ENCODE measurements at places on chromosomes 11 and 22.

GRCh38 chr22:27771637-27772036 is 29.9 kb downstream of the MN1 start:
- no peak for DNase-seq

DNA sequence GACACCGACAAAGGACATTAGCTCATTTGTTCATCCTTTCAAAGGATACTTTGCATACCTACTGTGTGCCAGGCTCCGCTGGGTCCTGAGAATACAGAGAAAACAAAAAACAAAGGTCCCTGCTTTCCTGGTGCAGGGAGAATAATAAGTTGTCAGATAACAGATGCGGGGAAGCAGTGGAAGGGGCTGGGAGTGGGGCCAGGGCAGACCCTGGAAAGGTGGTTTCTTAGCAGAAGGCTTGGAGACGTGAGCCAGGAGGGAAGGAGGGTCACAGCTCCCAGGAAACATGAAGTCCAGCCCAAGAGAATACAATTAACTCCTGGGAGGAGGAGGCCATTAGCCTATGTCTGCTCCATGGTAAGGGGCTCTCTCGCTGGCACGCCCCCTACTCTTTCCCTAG is 9.8 kb upstream of the ANO1 start:
- no peak for DNase-seq

GRCh38 chr11:33443684-33444083 is 186.5 kb downstream of the HIPK3 start:
- no peak for DNase-seq

- DNase-seq, result no peak
These were observed 25.6 kb downstream of the PGA5 start for GRCh38 chr11:61266602-61267001.

GRCh38 chr22:21626735-21627469 is 2.9 kb downstream of the YDJC start:
- no peak for DNase-seq

DNA sequence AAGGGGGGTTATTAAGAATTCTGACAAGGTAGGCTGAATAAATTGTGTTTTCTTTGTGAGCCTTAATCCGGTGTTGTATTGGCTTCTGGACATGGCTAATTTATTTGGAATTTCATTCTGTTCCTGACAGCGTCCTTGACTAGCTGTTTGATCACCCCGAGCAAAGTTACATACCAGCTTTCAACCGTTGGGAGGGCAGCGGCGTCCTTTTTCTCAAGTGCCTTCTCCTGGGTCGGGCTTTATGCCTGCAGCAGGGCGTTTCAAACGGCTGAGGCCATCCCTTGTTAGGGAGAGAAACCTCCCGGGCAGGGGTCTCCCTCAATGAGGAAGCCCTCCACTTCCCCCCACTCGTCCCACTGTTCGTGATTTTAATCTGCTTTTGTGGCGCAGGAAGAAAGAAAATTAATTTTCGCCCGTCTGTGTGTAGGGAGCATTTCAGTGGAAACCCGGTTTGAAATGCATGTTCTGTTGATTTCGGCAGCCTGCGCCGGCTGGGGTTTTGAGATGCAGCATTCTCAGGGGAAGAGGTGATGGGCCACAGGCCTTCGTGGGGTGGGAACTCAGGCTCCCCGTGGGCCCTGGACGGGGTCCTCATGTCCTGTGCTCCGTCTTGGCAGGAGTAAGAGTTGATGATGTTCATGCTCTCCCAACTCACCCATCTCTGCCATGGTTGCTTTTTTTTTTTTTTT is 2.9 kb upstream of the SMIM38 start:
- no peak for DNase-seq

GRCh38 chr11:59710136-59710847 is 3.4 kb downstream of the OR10V1 start:
- no peak for DNase-seq

DNA sequence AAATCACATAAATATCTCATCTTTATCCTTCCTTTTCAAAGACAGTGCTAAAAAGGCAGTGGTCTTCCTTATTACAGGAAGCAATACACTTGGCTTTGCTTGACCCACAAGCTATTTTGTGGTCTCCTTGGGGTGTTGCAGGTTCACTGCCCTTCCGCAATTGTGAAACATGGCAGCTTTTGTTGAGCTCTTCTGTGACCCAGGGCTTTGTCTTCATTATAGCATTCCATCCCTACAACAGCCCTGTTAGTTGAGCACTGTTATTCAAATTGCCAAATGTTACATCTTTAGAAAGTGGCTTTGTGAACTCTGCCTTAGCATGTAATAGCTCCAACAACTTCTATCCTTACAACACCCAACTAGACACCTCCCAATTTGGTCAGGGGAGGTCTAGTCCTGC is 107.1 kb downstream of the OPCML start:
- no peak for DNase-seq

DNA sequence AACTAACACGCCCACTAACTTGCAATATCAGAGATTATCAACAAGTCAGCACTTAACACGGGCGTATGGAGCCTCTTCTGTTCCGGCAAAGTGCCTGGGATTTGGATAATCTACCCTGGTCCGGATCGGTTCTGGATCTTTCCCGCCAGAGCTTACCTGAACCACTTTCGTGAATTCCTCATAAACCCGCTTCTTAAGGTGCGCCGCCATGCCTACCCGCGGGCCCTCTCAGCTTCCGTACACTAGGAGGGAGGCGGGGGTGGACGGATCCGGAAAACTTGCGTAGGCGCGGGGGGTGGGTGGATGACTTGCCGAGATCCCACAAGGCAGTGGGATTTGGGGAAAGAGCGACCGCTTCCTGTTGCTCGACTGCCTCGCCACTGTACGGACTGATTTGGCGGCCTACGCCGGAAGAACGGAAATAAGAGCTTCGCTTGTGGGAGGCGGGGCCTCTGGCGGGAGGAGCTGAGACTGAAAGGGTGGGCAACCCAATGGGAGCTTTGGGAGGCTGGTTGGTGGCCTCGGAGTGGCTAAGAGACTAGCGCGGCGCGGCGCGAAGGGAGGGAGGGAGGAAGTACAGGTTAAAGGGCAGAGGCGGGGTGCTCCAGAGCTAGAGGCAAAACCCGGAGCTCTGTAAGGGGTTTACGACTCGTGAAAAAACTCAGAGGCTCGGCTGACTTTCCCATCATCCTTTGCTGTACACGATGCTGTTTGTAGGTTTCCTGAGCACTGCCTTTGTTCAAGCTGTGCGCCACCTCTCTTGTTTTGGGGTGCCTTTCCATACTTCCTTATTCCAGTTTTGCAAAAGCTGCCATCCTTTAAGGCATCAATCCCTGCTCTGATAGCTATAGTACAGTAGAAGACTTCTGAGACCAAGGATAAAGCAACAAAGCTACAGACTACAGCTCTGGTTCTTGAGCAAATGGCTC is at the start of gene INTS4:
Gene INTS4, minus strand, starts transcription at position 235 of the 929 bp plus-strand sequence. Its CDS starts 25 bp downstream, at position 210.
- peak; percentile 98 for DNase-seq

DNA sequence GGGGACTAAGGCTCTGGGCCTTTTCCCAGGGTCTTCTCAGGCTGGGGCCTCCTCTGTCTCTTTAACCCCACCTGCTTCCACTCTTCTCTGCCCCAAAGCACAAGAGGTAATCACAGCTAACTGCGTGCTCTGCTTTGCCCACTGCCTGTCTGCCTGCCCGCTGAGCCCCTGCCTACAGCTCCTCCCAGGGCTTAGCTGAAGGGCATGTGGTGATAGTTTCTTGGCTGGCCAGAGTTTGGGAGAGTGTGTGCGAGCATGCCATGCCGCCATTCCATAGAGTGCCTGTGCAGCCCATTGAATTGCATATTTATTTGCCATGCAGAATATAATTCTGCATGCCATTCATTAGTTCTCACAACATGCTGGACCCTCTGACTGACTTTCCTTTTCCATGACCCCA is 32.5 kb downstream of the PHLDB1 start:
- no peak for DNase-seq

DNA sequence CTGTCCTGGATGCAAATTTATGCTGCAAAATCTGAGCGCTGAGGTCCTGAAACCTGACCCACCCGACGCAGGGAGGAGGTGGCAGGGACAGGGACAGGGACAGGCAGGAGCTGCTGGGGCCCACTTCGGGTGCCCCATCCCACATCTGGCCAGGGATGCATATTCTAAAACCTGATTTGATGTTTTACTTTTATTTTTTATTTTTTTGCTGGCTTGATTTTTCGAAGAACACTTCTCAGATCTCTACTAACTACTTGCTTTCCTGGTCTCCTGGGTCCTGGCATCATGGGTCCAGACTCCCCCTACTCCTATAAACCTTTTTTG is 652 bp upstream of the PVALB start:
- no peak for DNase-seq

- no peak for DNase-seq
These were observed 2.7 kb upstream of the RGL4 start for GRCh38 chr22:23688121-23688520.

DNA sequence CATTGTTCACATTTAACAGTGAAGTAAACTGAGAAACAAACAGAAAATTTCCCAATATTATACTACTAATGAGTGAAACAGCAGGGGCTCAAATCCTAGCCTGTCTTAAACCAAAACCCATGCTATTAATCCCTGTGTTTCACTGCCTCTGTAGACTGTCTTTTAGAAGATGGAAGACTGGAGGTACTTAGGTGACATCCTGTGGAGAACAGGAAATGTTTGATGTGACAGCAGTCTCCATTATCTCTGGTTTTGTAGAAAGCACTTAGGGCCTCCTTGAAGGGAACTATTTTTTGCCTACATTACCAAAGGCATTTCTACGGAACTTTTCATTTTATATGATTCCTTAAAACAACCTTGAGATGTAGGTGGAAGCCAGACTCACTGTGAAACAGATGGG is 288.1 kb upstream of the SORL1-AS1 start:
- no peak for DNase-seq

GRCh38 chr11:120942701-120943100 is 81.2 kb upstream of the TBCEL start:
- DNase-seq, result no peak

GRCh38 chr11:119797123-119797611 is 68.2 kb upstream of the NECTIN1 start:
- DNase-seq, result no peak

GRCh38 chr11:44451706-44452105 is 113.8 kb upstream of the CD82 start:
- no peak for DNase-seq

GRCh38 chr11:70608568-70609470 is 210.5 kb downstream of the CTTN start:
- DNase-seq, result no peak

DNA sequence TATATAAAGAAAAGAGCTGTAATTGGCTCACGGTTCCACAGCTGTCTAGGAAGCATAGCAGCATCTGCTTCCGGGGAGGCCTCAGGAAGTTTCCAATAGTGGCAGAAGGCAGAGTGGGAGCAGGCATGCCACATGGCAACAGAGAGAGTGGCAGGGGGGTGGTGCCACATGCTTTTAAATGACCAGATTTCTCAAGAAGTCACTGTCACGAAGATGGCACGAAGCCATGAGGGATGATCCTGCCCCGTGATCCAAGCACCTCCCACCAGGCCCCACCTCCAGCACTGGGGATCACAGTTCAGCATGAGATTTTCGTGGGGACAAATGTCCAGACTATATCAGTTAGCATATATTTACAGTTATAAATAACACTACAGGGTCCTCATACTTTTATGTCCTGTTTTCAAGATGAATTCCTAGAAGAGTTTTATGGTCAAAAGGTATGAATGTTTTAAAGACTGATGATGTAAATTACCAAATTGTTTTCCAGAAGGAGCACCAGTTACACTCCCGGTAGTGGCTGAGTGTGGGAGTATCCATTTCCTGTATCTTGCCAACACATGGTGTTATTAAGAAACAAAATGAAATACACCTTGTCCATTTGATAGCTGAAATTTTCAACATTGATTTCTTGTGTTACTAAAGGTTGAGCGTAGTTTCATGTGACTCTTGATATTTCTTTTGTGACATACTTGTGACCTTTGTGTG is 19.2 kb downstream of the FAM118A start:
- no peak for DNase-seq

GRCh38 chr11:95897731-95898130 is 26.2 kb downstream of the MTMR2 start:
- DNase-seq, result no peak

DNA sequence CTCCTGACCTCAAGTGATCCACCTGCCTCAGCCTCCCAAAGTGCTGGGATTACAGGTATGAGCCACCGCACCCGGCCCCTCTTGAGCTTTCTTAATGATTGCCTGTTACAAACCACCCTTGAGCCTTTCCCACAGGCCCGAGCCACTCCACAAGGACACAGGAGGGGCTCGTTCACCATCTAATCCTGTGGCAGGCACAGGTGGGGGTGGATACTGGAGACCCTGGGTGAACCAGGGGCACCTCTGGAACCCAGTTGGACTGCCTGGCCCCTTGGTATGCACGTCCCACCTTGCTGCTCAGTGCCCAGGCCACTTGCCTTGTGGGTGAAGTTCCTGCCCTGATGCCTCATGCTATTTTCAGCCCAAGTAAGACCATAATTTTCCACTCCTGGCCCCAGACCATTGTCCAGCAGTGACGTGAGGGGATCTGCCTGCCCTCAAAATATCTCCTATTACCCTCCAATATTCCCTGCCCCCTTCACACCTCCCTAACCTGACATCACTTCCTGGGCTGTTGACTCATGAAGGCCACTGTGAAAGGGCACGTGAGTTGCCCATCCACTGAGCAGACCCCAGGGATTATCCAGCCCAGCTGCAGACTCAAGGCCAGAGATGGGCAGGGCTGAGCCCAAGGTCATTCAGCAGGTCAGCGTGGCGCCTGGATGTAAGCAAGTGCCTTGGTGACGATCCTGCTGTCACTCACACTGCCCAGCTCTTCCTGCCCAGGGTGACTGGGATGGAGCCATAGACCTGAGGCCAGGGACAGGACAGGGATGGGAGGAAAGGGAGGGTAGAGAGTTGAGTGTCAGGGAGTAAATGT is 19.6 kb downstream of the P2RY2 start:
- DNase-seq, result no peak

DNA sequence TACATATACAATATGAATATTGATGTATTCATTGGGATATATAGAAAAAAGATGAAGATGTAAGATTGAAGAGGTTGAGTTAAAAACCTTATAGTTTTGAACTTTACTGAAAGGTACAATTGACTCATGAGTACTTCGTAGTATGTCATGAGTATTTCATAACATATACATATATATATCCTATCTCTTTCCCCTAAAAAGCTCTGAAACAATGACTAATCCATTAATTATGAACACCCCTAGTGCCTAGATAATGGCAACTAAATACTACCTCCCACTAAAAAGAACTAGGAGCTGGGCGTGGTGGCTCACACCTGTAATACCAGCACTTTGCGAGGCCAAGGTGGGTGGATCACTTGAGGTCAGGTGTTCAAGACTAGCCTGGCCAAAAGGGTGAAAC is 31.5 kb downstream of the SLC35F2 start:
- no peak for DNase-seq

GRCh38 chr22:26903030-26903856 is 245.9 kb downstream of the MIAT start:
- no peak for DNase-seq

DNA sequence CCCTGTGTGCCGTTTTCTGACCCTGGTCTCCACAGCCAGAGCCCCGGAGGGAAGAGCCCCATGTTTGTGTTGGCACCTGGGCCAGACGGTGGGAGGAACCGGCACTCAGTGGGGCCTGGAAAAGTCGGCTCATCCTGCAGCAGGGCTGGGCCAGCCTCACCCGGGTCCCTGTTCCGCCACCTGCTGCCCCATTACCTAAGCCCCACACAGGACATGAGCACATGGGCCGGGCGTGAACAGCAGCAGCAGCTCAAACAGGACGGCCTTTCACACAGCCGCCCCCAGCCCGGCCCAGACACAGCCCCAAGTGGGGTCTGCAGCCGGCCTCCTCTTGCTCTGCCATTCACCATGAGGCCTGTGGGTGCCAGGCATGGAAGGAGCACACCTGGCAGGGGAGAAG is 302.4 kb downstream of the MN1 start:
- DNase-seq, result no peak

- DNase-seq, result no peak
These were observed 47.8 kb downstream of the FANCF start for GRCh38 chr11:22577854-22578253.

- no peak for DNase-seq
These were observed 63.9 kb downstream of the PKNOX2 start for GRCh38 chr11:125228445-125228844.

Measured in CD4-positive, alpha-beta T cell (primary cell).